ENCODE measurements at places on chromosomes 5 and 9. TPM values are rescaled to one million over a fixed set of nuclear protein-coding genes. Genes with fewer than 3 reads are reported as not detected.
A peak's percentile ranks its signal among the peaks of the same experiment; 100 is the strongest.

- peak; percentile 28 for DNase-seq
These were observed 177.6 kb downstream of the DEPDC1B start for GRCh38 chr5:60522292-60522905.

Gene OTP
- not detected for total RNA-seq

DNA sequence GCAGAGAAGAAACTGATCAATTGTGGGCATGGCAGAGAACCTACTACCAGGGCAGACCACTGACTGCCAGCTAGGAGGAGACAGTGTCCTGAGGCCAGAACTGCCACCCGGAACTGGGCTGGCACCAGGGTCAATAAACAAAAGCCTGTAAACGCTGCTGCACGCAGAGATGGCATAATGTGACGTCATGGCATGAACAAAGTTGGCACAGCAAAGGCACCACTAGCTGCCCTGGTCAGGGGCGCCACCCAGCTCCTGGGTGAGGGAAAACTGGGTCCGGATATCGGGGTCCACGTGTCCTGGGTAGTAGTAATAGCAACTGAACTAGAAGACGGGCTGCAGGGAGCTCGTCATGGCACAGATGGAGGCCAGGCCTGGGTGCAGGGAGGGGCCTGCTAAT, 32.1 kb downstream of the DYNC2I2 start:
- no peak for DNase-seq

GRCh38 chr5:33309068-33309467, 131.7 kb upstream of the TARS1 start:
- DNase-seq = no peak

DNA sequence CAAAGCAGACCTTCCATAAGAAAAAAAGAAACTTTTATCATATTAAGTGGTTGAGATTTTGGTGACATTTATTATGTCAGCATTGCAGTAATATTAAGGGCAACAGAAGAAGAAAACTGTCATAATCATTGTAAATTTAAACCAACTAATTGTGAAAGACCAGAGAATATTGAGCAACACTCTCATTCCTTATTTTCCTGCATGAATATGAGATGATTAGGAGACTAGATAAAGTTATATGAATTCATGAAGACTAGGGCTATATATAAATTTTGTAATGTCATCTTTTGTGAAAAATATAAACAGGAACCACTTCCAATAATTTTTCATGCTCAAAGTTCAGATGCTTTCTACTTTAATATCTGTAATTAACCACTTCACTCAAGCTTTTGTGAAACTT, 974.5 kb upstream of the CDH10 start:
- no peak for DNase-seq

Gene PCDHGA9
- 5.7 TPM for total RNA-seq

Gene ANKRD34B
- total RNA-seq = not detected

DNA sequence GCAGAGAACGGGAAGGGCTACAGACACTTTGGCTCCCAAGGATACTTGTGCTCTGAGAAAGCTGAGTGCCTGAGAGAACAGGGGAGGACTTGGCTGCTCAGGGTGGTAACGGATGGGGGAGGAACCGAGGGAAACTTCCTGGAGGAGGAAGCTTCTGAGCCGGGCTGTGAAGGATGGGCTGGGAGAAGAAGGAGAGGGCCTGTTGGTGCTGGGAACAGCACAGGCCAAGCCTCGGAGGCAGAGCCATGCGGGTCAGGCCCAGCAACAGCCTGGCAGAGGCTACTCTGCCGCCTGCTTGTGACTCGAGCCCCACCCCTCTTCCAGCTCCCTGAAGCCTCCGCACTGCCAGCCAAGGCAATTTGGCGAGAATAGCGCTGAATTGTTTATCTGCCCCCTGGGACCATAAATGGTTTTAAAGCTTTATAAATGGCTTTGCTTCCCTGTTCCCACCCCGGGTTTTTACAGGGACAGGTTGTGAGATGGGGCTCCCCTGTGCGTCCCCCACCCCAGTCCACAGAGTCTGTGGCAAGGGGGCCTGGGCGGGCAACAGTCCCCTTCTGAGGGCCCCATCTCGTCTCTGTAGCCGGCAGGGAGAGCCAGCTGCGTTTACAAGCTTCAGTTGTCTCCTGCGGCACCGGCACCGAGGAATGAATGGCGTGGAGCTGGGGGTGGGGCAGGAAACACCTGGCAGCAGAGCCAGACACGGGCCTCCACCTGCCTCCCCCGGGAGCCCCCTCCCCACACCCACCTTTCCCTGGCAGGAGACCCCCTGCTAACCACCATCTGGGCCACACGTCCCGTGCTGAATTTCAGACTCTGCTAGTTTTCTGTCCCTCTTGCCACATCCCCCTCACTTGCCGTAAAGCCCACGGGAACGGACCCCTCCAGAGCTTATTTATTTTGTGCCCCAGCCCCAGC, 24.4 kb downstream of the FAM163B start:
- peak; percentile 86 for DNase-seq

DNA sequence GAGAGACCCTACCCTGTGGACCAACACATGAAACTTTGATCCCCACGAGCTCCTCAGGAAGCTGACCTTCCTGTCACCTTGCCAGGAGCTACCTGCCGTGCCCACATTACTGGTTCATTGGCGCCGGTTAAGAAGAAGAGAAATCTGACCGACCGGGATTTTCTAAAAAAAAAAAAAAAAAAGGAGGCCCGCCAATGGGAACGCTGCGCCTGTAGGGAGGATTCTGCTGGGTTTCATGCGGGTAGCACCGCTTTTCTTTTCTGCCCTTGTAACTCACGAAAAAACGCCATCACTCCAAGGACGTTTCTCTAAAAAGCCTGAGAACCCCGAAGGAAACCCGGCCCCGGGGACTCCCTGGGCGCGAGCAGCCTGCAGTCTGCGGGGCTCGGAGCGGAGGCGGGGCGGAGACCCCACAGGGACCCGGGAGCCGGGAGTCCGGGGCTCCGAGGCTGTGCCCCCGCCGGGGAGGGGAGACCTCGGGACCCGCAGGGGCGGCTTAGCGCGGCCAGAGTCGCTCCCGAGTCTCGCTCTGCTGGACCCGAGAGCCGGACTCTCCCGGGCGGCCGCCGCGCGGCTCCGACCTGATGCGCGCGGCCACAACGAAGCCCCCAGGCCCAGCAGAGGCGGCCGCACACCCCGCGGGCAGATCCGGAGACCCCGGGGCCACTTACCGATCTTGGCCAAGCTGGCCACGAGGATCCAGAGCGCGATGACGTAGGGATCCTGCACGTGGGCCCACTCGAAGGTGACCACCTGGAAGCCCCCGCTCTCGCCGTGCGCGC, 617 bp downstream of the SLC9A3 start:
- DNase-seq = no peak

- no peak for DNase-seq
These were observed 21.7 kb downstream of the SLC22A5 start for GRCh38 chr5:132391247-132391646.

GRCh38 chr5:9347541-9348295, 198.2 kb downstream of the SEMA5A start:
- no peak for DNase-seq

Gene HMMR
- total RNA-seq = 112 TPM

DNA sequence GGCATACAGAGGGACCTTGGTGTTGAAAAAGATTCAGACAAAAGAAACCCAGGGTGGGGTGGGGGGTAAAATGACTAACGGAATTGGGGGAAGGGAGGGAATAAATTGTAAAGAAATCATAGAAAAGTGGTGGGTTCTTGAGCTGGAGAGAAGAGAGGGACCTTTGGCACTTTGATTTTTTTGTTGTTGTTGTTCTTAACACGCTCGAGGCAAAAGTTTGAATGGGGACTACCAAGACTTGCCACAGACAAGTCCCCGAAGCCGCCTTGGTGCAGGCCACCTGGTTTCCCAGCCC, 616 bp downstream of the VCAN start:
- no peak for DNase-seq
